Activated naive CD4-positive, alpha-beta T cell (primary cell): ENCODE measurements at places on chromosomes 1 and 21.

- DNase-seq = no peak
Measured at GRCh38 chr1:87956072-87956471, 627.4 kb downstream of the LMO4 start.

DNA sequence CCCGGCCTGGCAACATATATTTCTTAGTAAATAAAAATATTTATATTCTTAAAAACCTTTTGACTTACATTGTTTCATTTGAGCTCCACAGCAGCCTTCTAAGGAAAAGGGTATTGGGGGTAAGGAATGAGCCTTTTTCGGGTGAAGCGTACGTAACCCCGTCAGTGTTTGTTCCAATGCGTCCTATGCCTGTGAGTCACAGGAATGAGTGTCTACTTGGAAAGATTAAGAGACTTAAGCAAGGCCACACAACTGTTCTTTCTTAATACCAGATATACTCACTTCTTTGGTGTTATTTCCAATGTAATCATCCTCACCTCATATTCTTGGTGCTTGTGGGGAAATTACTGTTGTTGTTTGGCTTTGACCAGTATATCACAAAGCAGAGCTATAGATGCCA is 22.7 kb downstream of the WDTC1 start:
- DNase-seq = no peak

DNA sequence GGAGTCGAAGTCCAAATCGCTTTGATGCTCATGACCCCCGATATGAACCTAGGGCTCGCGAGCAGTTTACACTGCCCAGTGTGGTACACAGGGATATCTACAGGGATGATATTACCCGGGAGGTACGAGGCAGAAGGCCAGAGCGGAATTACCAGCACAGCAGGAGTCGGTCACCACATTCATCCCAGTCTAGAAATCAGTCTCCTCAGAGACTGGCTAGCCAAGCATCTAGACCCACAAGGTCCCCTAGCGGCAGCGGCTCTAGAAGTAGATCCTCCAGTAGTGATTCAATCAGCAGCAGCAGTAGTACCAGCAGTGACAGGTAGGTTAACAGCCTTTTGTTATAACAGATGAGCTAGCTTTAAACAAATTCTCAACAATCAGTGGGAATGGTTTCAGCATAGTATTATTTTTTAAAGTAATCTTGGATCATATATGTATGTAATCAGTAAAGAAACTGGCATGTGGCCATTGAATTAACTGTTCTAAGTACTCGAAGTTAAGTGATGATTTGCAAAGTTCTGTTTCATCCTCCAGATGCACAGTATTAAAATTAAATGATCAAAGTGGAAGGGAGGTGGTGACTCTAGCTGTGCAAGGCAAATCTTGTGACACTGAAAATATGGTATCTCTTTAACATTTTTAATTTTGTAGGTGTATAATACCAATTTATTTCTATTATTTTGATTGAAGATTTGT is 29.0 kb downstream of the SPEN start:
- no peak for DNase-seq

DNA sequence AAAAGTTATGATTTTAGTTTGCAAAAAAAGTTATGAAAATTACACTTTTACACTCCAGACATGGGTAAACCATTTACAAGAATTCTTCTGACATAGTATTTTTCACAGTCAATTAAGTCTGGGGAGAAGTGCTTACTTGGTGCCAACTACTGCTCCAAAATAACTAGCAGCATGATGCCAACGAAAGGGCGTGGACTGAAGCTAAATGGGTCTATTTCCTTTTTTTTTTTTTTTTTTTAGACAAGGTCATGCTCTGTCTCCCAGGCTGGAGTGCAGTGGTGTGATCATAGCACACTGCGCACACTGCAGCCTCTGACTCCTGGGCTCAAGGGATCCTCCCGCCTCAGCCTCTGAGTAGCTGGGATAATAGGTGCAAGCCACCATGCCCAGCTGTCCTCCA is 43.2 kb downstream of the FMO4 start:
- no peak for DNase-seq

DNA sequence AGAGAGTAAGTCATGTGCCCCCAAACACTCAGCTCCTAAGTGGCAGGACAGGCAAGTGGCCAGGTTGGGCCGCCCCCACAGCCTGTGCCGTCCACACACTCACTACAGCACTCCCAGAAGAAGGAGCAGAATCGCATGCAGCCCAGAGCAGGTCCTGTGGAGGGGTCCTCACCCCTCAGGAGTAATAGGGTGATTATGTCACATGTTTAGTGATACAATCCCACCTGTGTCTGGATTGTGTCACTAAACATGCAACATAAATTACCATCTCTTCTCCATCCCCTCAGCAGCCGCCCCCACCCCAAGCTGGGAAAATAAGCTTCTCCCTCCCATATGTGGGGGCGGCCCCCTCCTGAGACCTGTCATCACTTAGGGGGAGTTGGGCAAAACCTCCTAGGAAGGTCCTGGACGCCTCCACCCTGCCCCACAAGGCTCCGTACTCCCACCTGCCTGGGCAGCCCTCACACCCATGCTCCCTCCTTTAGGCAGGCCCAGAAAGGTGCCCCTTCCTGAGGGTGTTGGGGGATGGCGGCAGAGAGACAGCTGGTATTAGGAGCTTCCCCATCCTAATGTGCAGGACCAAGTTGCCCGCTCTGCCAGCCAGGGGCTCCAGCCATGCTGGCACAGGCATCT is 56.9 kb downstream of the STUM start:
- DNase-seq = no peak

DNA sequence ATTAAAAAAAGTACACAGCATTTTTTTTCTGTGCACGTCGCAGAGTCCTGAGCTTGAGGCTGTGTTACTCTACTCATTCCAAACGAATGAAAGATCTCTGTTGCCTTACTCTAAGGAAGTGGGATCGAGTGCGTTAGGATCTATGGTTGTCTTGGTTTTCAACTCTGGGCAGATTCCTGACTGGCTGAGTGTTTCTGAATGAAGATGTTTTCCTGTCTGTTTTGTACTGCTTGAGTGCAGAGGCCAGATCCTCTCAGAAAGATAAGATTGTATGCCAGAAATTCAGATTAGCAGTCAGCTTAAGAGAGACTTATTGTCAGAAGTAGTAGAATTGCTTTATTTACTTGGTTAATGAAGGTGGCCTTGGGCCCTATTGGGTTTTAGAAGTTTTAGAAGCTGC is 14.0 kb downstream of the PLA2G2E start:
- no peak for DNase-seq

- DNase-seq = no peak
Measured at GRCh38 chr1:98323906-98324358, 337.6 kb upstream of the SNX7 start.

DNA sequence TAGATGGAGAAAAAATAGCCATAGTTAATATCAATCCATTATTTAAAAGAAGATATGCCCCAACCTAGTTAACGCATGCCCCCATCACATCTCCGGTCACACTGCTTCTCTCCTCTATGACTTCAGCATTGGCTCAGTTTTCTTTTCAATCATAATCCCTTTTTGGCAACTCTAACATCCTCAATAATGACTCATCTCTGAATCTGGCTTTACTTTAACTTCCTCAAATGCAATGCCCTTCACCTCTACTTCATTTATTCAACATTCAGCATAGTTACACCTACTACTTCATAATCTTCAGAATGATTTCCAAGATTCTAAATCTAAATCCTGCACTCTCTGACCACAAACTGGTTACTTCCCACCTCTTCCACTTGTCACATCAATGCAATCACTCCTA is 417.3 kb downstream of the USH2A start:
- DNase-seq = no peak

GRCh38 chr1:171739656-171740055 is 2.2 kb downstream of the VAMP4 start:
- no peak for DNase-seq

GRCh38 chr1:43783096-43783670 is 75.8 kb downstream of the ST3GAL3 start:
- DNase-seq = no peak

DNA sequence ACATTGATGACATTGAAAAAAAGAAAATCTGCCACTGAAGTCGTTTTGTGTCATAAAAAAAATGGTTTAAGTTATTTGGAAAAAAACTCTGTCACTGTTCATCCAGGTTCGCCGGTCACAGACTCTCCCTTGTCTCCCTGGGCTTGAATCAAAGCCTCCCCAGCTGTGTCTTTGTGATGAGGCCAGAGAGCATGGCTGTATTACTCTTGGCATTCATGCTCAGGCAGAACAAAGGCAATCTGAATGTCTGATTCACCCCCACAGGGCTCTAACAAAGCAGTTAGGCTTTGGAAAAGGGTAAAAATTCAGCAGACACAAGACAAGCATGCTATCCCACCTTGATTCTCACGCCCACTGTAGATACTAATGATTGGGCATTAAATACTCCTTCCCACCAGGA is 304.3 kb upstream of the PLD5 start:
- no peak for DNase-seq

- no peak for DNase-seq
Measured at GRCh38 chr1:150178548-150178947, 28.8 kb downstream of the PLEKHO1 start.

DNA sequence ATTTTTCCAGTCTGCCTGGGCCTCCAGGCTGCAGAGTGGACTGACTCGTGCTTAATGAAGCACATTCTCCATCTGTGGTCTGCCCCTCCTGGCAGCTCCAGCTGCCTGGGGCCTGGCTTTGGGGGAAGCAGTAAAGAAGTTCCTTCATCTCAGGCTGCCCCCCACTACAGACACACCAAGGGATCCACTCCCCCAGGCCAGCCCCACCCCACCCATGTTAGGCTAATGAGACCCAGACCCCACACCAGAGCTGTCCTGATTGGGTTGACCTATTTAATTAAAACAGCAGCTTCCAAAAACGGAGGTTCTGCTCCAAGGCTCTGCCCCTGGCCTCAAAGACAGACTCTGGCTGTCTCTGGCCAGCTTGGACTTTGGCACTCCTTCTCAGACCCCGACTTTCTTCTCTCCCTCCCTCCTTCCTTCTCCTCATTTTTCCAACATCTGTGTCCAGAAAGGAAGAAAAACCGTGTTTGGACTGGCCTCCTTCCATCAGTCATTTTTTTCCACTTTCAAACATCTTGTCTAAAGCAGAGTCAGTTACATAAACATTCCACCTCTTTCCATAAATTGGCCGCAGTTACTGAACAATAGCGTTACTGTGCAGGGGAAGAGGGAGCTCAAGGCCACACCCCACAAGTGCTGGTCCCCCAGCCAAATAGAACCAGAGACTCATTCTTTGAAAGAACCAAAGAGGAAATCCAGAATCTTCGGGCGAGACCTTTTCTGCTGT is 29.7 kb downstream of the SERTAD4 start:
- no peak for DNase-seq
